ENCODE measurements at places on chromosomes 3 and 15. TPM values are rescaled to one million over a fixed set of nuclear protein-coding genes. Genes with fewer than 3 reads are reported as not detected.
A peak's percentile ranks its signal among the peaks of the same experiment; 100 is the strongest.

The IL17RE gene
- total RNA-seq: 1.7 TPM

DNA sequence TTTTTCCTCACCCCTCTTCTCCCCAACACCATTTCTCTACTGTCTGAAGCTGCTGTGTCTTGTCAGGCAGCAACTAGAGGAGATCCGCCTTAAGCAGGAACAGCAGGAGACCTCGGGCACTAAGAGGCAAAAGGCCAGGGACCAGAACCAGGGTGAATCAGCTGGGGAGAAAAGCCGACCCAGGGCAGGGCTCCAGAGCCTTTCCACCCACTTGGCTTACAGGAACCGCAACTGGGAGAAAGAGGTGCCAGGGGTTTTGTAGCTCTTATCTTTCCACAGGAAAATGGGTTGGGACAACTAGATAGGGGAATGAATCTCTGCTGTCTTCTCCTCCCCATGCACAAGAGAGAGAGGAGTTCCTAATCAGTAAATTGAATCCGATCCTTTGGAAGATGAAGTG, 3.0 kb upstream of the NGRN start:
- H3K27ac ChIP-seq: no peak overlapping the region
- no peaks in the 10 kb centered on the region for H3K27me3 ChIP-seq
- peaks cover 14% of the 10 kb centered on the region for H3K36me3 ChIP-seq
- H3K4me3 ChIP-seq: no peak overlapping the region
- H3K4me1 ChIP-seq: peaks cover 12% of the 10 kb centered on the region

DNA sequence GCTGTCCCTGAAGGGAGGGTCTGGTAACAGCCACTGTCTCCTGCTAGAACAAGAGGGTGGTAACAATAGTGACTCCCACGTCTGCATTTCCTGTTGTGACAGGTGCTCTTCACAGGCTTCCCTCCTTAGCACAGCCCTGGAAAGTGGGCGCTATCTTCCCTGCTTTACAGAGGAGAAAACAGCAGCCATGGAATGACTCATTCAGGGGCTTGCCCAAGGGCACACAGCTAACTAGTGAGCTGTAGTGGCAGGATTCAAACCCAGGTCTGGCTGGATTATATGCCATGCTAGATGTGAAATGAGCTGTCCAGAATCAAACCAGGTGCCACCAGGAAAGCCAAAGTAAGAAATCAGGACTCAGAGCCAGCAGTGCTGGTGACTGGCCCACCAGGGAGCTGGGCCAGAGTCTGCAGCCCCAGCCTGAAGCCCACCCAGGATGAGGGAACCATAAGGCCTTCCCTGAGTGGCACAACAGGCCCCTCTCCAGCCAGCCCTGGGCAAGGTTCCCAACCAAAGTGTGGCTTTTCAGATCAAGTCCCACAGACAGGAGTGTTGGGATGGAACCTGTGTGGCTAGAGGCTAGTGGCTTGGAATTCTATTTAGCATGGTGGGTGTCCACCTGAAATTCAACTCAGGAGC, 102.4 kb downstream of the ETFA start:
- peak; percentile 13 for DNase-seq
- no peaks in the 10 kb centered on the region for H3K27me3 ChIP-seq
- no peak overlapping the region for H3K27ac ChIP-seq
- H3K36me3 ChIP-seq: peaks cover 5% of the 10 kb centered on the region
- peaks cover 8% of the 10 kb centered on the region for H3K4me1 ChIP-seq

GRCh38 chr3:100869787-100870186, 123.4 kb downstream of the ABI3BP start:
- no peak overlapping the region for H3K27ac ChIP-seq
- no peaks in the 10 kb centered on the region for H3K36me3 ChIP-seq
- H3K27me3 ChIP-seq: peaks cover 15% of the 10 kb centered on the region
- no peaks in the 10 kb centered on the region for H3K4me1 ChIP-seq

DNA sequence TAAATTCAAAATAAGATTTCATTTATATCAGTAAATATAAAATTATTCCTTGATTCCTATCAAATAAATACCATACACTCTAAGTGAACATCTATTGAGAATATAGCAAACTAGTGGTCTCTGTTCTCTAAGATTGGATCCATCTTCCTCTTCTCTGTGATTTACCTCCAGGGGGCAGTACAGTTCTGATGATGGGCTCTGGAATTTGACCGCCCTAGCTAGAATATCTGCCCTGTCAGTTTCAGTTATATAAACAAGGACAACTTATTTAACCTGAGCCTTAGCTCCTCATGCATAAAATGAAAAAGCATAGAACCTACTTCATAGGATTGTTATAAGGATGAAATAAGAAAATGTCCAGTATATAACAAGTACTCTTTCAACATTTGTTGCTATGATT, 171.1 kb upstream of the CCDC54 start:
- no peaks in the 10 kb centered on the region for H3K36me3 ChIP-seq
- DNase-seq: peak; percentile 4
- H3K27ac ChIP-seq: no peak overlapping the region
- H3K4me3 ChIP-seq: no peak overlapping the region
- H3K27me3 ChIP-seq: peaks cover 14% of the 10 kb centered on the region

DNA sequence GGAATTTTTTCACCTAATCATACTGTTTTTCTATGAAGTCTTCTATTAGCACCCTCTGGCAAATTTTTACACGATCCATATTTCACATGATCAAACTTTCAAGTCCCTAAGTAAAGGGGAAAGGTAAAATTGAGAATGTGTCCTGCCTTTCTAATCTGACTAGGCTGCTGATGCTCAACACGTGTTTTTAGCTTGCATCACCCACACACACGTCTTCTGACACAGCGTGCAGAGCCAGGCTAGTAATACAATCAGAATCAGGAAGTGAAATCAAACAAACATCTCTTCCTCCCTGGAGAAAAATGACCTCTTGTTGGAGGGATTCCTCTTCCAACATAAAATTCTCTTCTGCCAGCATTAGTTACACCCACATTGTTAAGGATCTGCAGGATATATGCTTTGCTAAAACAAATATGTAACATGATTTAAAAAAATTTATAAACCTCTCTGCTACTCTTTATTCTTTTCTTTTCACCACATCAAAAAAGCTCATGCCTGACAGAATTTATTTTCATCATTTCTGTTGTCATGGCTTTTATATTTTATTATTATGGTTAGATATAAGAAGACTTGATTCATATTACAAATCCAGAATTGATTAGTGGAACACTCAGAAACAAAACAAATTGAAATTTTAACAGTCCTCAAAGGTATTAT, 122.4 kb downstream of the RAP2B start:
- H3K27me3 ChIP-seq: no peaks in the 10 kb centered on the region
- H3K27ac ChIP-seq: peak overlapping the region; percentile 95
- H3K36me3 ChIP-seq: no peaks in the 10 kb centered on the region
- peaks cover 39% of the 10 kb centered on the region for H3K4me1 ChIP-seq

DNA sequence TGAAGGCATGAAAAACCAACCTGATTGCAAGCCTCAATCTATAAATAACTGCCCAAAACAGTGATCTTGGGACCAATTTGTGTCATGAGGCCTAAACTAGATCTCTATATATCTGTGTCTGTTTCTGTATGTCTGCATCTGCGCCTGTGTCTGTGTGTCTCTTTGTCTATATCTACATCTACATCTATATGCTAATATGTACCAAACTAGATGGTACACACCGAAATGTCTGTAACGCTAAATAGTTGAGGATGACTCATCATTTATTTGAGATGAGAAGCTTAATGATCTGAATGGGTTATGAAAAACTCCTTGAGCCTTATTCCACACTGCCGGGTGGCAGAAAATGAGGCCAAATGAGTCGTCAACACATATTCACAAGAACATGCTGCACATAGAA, 982.3 kb downstream of the ROBO2 start:
- no peak overlapping the region for H3K4me3 ChIP-seq
- no peak for DNase-seq
- no peaks in the 10 kb centered on the region for H3K36me3 ChIP-seq
- H3K27ac ChIP-seq: no peak overlapping the region

- no peak overlapping the region for H3K4me3 ChIP-seq
- H3K36me3 ChIP-seq: peaks cover 2% of the 10 kb centered on the region
- no peaks in the 10 kb centered on the region for H3K27me3 ChIP-seq
- H3K27ac ChIP-seq: no peak overlapping the region
Observed at GRCh38 chr3:31203960-31204795, 309.7 kb upstream of the GADL1 start.

- no peak for DNase-seq
- no peak overlapping the region for H3K4me3 ChIP-seq
- no peaks in the 10 kb centered on the region for H3K27me3 ChIP-seq
- no peaks in the 10 kb centered on the region for H3K4me1 ChIP-seq
Observed at GRCh38 chr3:153595186-153595815, 433.3 kb downstream of the RAP2B start.

DNA sequence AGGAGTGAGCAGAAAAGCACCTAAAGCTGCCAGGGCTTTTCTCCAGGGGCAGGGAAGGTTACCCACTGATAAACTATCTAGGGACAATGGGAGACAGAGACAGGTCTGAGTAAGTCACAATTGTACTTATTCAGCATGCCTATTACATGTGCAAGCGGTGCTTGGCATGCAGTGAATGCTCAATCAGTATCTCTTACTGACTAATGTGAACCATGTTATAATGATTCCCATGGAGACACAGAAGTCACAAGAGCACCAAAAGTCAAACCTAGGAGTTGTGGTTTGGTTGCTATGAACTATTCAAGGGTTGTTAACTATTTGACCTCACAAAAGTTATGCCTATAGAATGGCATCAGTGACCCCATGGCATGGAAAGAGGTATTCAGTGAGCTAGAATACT, 50.0 kb upstream of the RASGRP1 start:
- DNase-seq: no peak
- H3K27ac ChIP-seq: no peak overlapping the region
- peaks cover 2% of the 10 kb centered on the region for H3K36me3 ChIP-seq
- peaks cover 47% of the 10 kb centered on the region for H3K4me1 ChIP-seq
- H3K27me3 ChIP-seq: no peaks in the 10 kb centered on the region

GRCh38 chr15:74543583-74543982, 2.6 kb downstream of the ARID3B start:
- DNase-seq: peak; percentile 57
- H3K4me1 ChIP-seq: peaks cover 71% of the 10 kb centered on the region
- peak overlapping the region; percentile 52 for H3K27ac ChIP-seq
- H3K27me3 ChIP-seq: no peaks in the 10 kb centered on the region
- peaks cover 59% of the 10 kb centered on the region for H3K36me3 ChIP-seq

The SLC24A5 gene
- total RNA-seq: not detected

DNA sequence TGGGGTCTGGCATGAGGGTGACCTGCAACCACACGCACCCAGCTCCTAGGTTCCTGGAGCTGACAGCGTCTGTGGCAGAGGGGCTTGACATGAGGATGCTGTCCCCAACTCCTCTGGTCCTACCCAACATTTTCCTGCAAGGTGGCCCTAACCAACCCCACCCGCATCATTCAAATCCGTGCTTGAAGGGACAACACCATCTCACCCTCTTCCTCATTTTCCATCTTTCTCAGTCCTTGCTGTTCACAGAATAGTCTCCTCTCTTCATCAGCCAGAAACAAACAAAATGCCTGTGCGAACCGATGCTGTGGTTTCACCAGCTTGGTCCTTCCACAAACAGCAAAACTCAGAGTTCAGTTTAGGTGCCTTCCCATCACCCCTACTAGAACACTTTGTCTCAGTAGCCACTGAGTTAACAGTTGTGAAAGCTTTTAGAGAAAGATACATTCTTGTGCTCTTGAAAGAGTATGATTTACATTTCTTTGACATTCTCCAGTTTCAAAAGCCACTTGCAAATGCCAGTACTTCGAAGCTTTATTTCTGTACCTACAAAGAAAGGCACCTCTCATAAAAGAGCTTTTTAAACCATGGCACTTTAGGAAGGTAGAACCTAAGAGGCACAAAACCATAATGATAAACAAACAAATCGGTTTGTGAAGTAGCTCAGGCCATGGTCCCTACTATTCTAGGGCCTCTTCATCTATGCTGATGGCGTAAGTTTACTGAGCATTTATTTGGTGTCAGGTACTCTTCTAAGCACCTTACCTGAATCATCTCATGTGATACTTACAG, 360.1 kb downstream of the SHQ1 start:
- no peak for DNase-seq
- H3K27ac ChIP-seq: peak overlapping the region; percentile 72
- H3K4me1 ChIP-seq: peaks cover 44% of the 10 kb centered on the region
- H3K4me3 ChIP-seq: no peak overlapping the region

DNA sequence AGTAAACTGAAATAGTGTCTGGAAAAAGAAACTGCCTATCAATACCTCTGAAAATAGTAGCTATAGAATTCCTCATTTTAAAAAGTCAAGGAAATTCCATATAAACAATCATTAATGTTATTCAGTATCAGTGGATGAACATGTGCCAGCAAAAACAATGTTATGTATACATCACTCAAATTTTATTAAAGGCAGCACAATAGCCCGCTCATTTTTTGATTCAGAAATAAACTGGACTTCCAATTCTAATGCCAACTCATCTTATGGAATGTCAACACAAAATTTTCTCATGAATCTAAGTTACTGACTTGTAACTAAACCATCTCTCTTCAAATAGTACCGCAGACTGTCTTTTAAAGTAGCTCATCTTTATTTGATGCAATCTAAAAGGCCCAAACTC, 19.0 kb downstream of the THBS1 start:
- DNase-seq: no peak
- H3K4me3 ChIP-seq: no peak overlapping the region
- no peaks in the 10 kb centered on the region for H3K36me3 ChIP-seq
- H3K27me3 ChIP-seq: peaks cover 2% of the 10 kb centered on the region
- no peaks in the 10 kb centered on the region for H3K4me1 ChIP-seq
- no peak overlapping the region for H3K27ac ChIP-seq

DNA sequence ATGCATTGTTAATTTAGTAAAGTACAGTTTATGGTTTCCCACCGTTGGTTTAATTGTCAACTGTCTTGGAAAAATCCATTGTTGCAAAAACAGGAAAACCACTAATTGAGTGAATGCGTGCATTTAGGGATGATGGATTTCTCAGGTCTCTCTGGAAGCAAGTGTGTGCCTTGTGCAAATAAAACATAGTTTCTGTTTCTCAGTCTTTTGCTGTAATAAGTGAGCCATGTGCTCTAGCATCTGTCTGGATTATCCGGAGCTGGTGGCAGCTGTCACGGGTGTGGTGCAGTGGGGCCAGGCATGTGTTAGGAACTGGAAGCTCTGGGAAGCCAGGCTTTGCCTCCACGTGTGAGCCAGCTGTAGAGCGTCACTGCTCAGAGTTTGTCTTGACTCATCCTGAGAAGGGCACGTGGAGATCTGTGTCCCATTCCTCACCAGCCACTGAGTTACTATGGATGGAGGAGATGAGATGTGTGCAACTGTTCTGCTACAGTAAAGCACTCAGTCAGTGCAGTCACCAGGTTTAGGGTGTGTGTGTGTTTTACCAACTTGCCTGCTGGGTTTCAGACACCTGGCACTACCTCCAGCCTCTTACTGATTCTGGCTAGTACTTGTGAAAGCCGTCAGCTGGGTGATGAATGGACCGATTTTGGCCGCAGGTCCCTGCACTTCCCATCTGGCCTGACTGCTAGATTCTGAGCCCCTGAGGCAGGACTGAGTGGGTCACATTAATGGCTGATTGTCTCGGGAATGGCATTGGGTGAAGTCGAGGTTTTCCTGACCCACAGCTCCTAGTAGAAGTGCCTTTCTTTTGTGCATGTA, 7.2 kb downstream of the APBA2 start:
- H3K27me3 ChIP-seq: no peaks in the 10 kb centered on the region
- H3K36me3 ChIP-seq: peaks cover 3% of the 10 kb centered on the region
- H3K4me3 ChIP-seq: no peak overlapping the region
- peak overlapping the region; percentile 41 for H3K27ac ChIP-seq
